ENCODE measurements at places on chromosomes 6 and 20.

DNA sequence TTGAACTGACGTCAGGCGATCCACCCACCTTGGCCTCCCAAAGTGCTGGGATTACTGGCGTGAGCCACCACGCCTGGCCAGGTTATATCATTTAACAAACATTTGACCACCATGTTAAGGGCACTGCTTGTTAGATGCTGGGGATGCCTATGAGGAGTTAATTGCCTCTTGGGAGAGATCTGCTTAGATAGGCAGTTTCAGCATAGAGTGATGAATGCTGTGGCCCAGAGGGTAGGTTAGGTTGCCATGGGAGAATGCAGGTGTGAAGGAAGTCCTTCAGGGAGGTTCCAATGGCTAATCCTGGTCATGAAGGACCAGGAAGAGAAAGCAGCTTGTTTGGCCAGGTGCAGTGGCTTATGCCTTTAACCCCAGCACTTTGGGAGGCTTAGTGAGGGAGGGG lies 17.0 kb downstream of the PHF20 start:
- no peak for DNase-seq

DNA sequence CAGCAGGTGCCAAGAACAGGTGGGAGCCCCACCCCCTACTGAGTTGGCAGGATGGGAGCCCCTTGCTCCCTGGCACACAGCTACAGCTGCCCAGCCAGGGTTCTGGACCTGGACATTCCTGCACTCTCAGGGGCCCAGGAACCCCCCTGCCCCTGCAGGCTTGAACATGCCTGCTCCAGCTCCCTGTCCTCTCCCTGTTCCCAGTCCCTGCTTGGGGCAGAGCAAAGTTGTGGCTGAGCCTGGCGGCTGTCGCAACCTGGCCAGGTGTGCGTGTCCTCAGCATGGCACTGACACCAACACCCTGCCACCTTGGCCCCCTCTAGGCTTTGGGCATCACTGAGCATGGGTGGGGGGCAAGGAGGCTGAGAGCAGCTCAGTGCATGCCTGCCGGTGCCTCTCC lies 491.2 kb upstream of the NOX3 start:
- DNase-seq: no peak

DNA sequence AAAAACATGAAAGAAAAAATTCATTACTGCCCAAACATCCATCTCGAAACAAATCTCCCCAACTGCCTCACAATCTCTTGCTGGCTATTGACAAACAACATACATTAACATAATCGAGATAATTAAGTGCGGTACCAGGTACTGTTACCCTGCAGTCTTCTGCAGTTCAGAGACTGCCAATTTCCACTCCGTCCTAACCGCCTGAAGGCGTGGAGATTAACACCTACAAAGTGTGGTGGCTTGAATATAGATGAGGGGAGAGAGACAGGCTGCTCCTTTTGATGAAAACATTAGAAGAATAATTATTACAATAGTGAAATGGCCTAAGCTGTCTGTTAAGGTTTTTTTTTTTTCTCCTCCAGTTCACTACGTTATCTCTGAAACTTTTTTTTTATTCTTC lies 258.9 kb upstream of the SOX4 start:
- DNase-seq: no peak

DNA sequence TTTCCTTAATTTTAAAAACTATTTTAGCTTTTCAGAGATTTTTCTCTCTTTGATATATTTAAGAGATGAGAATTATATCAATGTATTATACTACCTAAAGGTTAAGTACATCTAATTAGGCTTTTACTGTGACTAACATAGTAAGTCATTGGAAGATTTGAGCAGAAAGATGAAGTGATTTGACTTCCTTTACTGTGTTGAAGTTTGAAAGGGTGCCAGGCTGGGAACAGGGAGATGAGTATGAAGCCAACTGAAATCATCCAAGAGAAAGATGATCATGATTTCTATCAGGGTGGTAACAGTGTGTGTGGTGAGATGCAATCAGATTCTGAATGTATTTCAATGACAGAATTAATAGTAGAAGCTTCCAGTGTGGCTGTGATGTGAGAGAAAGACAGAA lies 87.3 kb downstream of the TRDN start:
- DNase-seq: no peak

- DNase-seq: no peak
Observed at GRCh38 chr6:43088654-43089056, 12.5 kb downstream of the PTK7 start.

GRCh38 chr6:85348643-85349042 lies 101.2 kb upstream of the NT5E start:
- DNase-seq: no peak

GRCh38 chr20:325045-325888 lies at the start of gene SOX12:
Gene SOX12 (plus strand): TSS chr20:325552. CDS start chr20:325925, 373 bp downstream.
- peak; percentile 98 for DNase-seq
